ENCODE measurements at places on chromosomes 7 and 10.

GRCh38 chr7:105934572-105935185, 28.4 kb upstream of the CDHR3 start:
- peak; percentile 70 for DNase-seq

DNA sequence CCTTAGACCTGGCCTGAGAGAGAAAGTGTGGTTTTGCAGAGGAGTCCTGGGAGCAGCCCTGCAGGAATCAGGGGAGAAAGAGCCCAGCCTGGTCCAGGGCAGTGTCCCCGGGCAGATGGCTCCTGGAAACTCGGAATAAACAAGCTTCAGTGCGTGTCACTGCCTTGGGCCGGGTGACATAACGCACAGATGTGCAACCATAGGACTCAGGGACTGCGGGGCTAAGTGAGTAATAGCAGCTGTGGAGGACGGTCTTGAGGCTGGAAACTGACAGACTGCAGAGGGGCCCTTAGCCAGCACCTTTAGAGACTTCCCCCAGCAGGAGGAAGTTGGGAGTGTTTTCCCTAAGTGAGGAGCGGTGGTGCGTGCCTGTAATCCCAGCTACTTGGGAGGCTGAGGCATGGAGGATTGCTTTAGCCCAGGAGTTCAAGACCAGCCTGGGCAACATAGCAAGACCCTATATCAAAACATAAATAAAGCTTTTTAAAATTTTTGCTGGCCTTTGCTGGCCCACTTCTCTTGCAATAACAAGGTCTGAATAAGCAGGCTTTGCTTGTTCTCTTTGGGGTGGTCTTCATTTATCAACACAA, 5.3 kb upstream of the CLIP2 start:
- no peak for DNase-seq

DNA sequence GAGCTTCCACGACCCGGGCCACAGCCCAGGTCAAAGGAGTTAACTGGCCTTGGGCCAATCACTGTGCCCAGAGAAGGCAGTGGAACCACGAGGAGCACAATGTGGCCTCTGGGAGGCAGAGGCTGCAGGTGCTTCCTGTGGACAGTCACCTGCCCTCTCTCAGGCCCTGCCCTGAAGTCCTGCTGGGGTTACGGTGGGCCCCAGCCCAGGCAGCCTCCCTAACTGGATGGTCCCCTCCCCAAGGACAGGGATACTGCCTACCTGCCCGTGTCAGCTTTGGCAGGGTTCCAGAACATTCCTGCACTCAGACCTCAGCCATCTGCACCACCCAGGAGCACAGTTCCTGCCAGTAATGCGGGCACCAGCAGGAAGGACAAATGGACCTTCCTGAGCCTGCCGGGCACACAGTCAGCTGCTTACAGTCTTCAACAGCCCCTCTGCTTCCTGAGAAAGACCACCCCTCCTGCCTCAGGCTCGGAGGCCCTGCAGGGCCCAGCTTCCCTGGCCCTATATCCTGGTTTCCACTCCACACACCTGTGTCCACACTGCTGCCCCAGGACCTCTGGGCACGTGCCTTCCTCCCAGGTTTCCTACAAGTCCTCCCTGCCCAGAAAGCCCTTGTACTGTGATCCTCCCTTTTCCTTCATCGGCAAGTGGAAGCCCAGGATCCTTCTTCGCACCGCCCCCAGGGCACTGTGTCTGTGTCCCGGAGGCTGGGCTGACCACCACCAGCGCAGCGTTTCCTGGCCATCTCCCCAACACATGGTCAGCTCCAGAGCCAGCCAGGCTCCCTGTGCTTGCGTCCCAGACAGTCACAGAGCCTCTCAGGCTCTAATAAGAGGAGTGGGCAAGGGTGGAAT, 23.3 kb downstream of the WDR86 start:
- DNase-seq = no peak

DNA sequence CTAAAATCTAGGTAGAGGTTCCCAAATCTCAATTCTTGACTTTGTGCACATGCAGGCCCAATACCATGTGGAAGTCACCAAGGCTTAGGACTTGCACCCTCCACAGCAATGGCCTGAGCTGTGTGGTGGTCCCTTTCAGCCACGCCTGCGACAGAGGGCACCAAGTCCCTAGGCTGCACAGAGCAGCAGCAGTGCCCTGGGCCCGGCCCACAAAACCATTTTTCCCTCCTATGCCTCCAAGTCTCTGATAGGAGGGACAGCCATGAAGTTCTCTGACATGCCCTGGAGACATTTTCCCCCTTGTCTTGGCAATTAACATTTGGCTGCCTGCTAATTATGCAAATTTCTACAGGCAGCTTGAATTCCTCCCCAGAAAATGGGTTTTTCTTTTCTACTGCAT, 375.5 kb downstream of the SORCS1 start:
- no peak for DNase-seq

DNA sequence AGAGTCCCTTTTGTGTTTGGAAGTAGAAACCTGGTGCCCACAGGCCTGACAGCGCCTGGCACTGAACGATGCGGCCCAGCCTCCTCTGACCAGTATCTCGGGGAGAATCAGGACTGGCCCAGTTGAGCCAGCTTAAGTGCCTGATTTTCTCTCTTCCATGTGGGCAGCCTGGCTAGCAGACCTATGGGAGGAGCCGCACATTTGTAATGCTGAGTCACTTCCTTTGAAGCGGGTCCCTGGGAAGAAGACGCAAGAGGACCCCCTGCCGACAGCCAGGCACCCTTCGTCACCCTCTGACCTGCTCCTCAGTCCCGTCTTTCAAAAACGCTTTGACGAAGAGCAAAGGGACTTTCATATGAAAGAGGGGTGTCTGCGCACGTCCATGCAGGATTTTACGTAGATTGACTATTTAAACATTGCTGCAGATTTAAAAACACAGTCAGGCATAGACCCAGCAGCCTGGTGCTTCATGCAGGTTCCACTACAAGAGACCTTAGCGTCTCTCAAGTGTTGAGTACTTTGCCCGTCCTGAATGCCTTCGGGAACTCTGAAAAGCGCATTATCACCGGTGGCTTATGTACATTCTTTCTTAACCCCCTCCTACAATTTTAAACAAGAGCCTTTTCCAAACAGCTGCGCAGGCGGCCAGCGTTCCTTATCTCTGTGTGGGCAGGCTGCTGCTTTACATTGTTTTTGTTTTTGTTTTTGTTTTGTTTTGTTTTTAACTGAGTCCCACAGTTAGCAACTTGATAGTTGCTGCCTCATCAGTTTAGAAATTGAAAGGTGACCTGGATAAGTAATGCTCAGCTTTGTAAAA, 36.5 kb upstream of the AP5Z1 start:
- DNase-seq = peak; percentile 85

DNA sequence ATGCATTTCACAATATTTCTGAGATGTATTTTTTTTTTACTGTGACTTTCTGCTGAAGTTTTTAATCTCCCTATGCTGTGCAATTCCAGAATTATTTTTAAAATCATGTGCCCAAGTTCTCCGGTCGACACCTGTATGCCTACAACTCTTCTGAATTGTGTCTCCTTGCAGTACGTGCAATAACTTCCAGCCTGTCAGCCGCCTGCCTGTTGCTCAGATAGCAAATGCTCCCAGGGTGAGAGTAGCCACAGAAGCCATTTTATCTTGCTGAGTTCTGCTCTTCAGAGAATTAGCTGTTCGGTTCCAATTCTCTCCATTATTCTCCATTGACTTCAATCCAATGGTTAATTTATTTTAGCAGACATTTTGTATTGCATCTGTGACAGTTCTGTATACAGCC, 188.3 kb downstream of the CDC14C start:
- DNase-seq = no peak

DNA sequence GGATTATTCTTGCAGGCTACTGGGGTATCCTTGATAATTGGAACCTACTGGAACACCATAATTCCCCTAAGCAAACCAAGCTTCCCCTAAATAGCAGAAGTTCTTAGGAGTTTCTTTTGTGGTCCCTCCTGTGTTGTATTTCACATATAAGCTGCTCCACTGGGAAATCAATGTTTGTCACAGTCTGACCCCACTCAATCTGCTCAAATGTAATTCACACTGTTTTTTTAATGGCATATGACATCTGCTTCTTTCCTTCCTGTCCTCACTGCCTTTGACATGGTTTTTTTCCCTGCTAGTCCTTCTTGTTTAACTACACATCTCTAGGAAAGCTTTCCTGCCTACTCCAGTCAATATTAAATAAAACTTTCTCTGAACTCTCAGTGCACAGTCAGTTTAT, 1.8 kb upstream of the PTPRZ1 start:
- no peak for DNase-seq

DNA sequence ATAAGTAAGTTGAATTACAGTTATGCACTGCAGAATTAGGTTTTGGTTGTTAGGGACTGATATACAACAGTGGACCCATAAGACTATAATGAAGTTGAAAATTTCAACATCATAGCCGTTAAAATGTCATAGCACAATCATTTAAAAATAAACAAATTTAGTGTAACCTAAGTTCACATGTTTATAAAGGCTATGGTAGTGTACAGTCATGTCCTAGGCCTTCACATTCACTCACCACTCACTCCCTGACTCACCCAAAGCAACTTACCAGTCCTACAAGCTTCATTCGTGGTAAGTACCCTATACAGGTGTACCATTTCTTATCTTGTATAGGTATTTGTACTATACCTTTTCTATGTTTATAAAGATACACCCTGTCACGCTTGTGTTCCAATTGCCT, 113.7 kb downstream of the RAB11FIP2 start:
- no peak for DNase-seq

GRCh38 chr7:16801111-16801542, 3.7 kb downstream of the AGR2 start:
- no peak for DNase-seq

GRCh38 chr7:3082386-3082785, 38.7 kb upstream of the CARD11 start:
- DNase-seq = no peak

GRCh38 chr10:23558361-23558799, 119.5 kb downstream of the OTUD1 start:
- DNase-seq = peak; percentile 67

DNA sequence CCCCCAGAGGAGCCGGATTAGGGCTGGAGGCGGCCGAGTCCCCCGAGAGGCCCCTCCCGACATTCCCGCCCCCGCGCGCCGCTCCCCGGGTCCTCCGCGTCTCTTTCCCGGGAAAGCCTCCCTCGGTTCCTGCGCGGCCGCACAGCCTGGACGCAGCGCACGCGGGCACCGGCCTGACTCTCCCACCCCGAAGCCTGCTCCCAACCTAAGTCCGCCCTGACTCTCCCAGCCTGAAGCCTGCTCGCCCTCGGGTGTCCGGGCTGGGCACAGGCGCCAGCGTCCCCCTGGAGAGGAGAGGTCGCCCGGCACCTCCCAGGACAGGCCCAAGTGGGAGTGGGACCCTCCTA, 441 bp upstream of the VENTX start:
- DNase-seq = no peak

DNA sequence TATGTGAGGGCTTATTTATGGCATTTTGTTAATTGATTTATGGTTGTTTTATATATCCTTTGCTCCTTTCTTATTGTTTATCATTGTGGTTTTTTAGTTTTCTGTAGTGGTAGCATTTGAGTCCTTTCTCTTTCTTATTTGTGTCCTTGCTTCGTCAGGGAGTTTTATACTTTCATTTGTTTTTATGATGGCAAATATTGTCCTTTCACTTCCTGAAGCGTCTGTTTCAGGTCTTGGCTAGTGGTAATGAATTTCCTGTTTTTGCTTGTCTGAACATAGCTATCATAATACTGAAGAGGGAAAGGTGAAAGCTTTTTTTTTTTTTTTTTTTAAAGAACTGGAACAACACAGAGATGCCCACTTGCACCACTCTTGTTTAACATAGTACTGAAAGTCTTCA, 228.2 kb downstream of the ATRNL1 start:
- DNase-seq = no peak

Measured in retinal pigment epithelial cell (primary cell).